ENCODE measurements at places on chromosomes 4 and X.

- DNase-seq: no peak
Observed at GRCh38 chr4:153220682-153221395, 16.6 kb downstream of the TRIM2 start.

DNA sequence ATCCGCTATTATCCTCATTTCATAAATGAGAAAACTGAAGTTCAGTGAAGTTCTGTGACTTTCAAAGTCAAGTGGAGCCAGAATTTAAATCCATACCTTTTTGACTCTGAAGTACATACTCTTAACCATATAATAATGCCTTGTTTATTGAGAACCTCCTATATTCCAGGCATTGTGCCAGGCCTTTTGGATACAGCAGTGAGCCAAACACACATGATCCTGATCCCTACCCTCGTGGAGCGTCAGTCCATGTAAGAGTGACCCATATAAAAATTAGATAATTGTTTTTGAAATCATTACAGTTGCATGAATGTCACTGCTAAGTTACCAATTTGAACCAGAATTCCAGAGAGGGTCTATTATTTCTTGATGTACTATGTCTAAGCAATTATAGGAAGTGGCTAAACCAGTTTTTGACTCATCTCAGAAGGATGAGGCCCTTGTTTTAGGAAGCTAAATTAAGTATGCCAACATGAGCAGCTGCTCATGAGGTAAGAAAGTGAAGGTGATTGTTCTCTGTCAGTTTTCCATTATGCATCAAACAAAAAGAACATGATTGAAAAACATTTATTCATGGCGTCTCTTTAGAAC lies 289.5 kb downstream of the GLUD2 start:
- no peak for DNase-seq

DNA sequence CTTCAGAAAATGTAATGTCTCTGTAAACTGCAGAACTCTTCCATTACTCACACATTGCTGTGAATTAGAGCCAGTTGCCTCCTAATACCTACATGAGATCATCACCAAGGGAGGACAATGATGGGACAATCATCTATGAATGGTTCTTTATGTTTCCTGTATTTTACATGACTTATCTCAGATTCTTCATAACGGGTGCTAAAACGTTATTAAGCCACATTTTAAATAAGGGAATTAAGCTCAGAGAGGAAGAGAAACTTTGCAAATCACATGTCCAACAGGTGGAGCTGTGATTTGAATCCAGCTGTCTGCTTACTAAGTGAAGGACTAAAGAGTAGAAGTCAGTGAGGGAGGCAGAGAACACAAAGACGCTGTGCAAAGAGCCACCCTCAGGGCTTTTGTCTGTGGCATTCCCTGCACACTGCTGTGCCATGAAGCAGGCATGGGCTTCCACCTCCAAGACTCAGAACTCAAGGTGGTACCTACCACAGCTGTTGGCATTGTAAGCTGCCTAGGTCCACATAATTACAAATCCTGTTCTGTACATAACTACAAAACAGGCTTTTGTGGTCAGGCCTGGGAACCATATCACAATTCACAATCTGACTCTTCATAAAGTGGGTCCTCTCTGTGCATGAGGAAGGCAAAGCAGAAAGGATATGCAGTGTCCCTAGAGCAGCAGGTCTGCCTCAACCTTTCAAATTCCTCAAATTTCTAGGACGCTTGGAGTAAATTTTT lies 12.8 kb downstream of the TBC1D9 start:
- no peak for DNase-seq

DNA sequence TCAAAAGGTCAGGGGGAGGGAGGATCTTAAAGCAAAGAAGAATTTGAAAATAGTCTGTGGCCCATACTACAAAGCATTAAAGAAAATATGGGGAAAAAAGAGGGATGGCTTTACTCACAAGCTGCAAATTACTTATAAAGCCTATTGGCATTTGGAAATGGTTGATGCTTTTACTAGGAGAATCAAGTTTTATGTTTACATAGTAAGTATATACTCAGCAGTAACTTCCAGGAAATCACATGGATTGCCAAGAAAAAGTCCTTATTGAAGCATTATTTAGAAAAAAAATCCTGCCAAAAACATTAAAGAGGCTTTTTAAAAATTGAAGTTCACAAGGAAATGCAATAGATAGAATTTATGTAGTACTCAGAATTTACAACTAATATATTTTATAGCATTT lies 8.4 kb upstream of the SH3RF1 start:
- no peak for DNase-seq

DNA sequence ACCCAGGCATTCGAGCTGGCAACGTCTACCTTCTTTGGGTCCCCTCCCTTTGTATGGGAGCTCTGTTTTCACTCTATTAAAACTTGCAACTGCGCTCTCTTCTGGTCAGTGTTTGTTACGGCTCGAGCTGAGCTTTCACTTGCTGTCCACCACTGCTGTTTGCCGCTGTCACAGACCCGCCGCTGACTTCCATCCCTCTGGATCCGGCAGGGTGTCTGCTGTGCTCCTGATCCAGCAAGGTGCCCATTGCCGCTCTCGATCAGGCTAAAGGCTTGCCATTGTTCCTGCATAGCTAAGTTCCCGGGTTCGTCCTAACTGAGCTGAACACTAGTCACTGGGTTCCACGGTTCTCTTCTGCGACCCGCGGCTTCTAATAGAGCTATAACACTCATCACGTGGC lies 183.5 kb upstream of the GALNTL6 start:
- DNase-seq: peak; percentile 61

DNA sequence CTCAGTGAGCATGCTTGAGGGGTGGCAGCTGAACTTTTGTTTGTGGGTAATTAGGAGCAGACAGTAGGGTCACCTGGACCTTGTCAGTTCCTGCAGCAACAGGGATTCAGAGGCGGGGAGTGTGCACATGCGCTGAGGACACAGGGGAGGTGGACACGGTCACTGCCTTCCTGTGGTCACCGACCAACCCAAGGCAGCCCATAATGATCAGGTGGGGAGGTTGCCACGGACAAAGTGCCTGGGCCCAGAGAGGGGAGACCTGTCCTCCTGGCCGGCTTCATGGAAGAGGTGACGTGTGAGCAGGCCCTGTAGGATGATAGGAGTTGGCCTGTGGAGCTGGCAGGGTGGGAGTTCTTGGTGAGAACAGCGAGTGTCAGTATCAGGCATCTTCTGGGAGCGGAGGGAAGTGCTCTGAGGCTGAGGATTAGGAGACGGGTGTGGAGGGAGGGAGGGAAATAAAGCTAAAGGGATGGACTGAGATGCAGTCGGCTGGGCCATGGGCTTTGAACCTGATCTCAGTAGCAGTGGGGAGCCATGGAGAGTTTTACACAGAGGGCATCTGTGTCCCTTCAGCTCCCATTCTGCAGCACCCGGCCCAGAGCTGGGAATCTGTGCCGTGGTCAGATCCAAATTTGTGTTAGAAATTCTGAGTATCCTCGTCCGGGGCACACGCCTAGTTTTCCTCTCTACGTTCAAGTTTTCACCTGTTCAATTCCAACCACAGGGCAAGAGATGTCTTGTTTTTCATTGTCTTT lies 100.0 kb downstream of the PSAPL1 start:
- no peak for DNase-seq

DNA sequence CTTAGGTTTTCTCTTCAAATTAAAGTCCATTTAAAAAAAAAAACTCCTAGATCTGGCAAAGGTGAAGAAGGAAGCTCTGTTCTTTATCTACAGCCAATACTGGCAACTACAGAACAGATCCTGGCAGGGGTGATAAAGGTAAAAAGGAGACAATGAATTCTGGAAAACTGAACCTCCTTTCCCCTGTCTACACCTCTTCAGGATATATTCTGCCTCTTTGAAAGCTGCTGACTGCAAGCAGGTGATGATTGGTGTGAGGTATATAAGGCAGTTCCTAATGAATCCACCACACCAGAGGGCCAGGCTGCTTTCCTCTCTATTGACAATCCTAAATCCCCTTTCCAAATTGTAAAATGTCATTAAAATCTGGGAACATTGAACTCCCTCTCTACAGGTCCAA lies 370.1 kb downstream of the PPP3CA start:
- no peak for DNase-seq

DNA sequence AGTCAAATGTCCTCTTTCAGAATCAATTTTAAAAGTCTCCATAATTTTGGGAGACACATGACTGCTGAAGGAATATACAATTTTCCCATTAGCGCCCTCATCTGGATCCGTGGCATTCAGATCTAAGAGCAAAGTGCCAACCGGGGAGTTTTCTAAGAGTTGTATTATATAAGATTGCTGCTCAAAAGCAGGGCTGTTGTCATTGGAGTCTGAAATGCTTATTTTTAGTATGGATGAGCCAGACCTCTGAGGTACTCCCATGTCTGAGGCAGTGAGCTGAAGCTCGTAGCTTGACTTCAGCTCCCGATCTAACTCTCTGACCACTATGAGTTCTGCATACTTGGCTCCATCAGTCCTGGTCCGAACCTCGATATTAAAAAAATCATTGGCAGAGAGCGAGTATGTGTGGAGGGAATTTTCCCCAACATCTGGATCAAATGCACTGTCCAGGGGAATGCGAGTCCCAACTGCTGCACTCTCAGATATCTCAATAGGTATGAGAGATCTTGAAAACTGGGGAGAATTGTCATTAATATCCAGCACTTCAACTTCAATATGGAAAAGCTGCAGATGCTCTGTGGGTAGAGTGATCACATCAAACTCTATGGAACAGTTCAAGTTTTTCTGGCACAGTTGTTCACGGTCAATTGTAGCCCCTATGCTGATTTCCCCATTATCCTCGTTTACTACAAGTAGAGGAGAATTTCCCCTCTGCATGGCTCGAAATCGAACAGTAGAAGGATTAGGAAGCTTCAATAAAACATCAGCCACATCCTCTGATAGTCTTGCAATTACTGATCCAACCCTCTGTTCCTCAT lies 917 bp downstream of the PCDH18 start:
- DNase-seq: no peak

Data from WTC11 (cell line).